SJSA1 (cell line): ENCODE measurements at places on chromosomes 2 and 18. TPM values are rescaled to one million over a fixed set of nuclear protein-coding genes. Genes with fewer than 3 reads are reported as not detected.

DNA sequence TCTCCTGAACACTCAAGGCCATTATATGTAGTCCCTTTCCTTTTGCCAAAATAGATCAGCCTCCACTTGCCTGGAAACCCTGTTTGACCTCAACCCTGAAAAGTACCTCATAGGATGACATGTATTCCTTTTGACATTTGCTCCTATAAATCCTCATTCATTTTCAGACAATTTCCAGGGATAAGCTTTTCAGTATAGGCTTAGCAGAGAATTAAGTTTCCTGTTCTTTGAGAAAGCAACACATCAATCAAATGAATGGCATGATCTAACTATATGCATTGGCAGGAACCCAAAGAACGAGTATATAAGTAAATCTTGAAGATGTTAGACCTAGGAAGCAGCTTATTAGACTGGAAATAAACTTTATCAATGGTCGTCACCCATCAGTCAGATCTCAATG, 483.0 kb downstream of the CCDC85A start:
- no peak for DNase-seq

GRCh38 chr2:193141-193671, 70.6 kb downstream of the SH3YL1 start:
- DNase-seq = no peak

GRCh38 chr18:7601246-7601615, 34.1 kb downstream of the PTPRM start:
- peak; percentile 77 for DNase-seq

- no peak for DNase-seq
Measured at GRCh38 chr2:83196225-83196624, 1262.9 kb downstream of the SUCLG1 start.

Gene RAPGEF4
- 0.13 and 0.47 TPM in 2 replicates for total RNA-seq
